Spinal cord (tissue), 10 donors: ENCODE measurements at places on chromosomes 5 and 9.

DNA sequence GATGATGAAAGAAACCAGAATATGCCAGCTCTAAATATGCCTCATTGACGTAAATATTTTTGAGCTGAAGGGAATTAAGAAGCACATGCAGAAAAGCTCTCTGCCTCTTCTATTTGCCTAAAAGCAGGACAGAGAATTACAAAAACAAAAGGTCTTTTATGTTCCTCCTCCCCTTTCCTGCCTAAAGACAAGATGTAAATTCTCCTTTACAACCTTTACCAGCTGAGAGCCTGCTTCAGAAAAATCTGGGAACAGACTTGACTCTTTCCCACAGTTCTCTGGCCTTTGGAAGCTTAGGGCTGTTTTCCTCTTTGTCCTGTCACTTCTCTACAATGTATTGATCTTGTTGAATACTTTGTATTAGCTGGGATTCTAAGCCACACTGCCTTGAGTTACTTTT lies 199.7 kb downstream of the TMC1 start:
- peak; percentile 19 for DNase-seq

GRCh38 chr9:101371813-101372212 lies 13.0 kb downstream of the BAAT start:
- DNase-seq, result no peak

DNA sequence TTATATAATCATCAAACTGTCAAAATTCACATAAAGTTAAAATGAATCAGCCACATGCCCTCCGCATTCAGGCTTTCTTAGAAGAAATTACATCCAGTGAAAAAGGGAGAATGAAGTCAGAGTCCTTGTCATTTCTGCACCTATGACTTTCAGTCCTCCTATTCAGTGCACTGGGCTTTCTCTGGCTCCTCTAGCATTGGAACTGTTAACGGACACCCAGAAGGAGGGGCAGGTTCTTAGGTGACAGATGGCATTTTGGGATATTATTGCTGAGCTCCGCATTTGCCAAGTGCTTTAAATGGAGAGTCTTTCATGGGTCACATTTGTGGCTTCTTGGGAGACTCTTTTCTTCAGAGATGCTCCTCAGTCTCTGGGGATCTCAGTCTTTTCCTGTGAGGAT lies 40.0 kb downstream of the ADAMTS19 start:
- DNase-seq, result no peak

- DNase-seq, result no peak
Observed at GRCh38 chr5:141343953-141344463, 379 bp downstream of the PCDHGA3 start.

- DNase-seq, result no peak
Observed at GRCh38 chr9:72139226-72139625, 10.0 kb upstream of the GDA start.

GRCh38 chr5:55868846-55869245 lies 17.7 kb downstream of the IL31RA start:
- DNase-seq, result no peak

- DNase-seq, result no peak
Observed at GRCh38 chr9:91951944-91952520, 2.0 kb upstream of the ROR2 start.

DNA sequence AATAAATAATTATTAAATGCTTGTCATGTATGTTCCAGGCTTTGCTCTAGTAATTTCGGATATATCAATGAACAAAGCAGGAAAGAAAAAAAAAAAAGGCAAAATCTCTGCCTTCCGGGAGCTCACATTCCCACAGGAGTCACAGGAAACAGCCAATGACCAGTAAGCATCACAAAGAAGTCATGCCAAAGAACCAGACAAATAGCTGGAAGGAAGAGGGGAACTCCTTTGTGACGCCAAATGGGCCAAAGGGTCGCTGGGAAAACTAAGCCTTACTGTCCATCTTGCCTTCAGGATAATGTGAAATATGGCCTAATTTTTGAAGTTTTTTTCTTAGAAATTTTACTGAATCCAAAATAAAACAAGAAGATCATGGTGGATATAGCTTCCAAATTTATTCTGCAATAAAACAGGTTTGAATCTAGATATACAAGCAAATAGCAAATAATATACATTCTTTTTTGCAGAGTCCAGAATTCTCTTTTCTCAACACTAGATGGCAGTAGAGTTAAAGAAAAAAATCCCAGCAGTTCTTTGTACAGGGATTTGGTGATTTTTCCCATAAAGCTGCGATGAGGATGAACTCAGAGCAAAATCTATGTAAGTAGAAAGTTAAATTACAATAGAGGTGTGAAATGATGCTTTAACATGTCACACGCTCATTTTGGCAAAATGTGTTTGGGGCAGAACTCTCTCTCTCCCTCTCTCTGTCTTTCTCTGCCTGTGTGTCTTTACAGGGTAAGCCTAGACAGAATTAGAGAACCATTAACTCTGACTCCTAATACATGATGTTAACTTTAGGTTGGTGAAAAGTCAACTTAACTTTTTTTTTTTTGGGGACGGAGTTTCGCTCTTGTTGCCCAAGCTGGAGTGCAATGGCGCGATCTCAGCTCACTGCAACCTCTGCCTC lies 60.0 kb upstream of the TUT7 start:
- DNase-seq, result peak; percentile 89

DNA sequence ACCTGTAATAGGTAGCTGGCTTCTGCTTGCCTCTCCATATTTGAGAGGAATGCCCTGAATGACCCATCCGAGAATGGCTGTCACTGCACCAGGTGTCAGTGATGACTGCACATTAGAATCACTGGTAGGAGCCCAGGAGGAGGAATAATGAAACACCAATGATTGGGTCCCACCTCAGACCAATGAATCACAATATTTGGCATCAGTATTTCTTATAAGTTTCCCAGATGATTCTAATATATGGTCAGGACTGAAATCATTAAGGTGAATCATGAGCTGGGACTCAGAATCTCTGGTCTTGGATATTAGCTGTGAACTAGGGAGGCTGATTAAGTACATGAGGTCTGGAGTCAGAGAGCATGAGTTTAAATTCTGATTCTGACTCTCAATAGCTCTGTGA lies 23.4 kb downstream of the ARSB start:
- no peak for DNase-seq

DNA sequence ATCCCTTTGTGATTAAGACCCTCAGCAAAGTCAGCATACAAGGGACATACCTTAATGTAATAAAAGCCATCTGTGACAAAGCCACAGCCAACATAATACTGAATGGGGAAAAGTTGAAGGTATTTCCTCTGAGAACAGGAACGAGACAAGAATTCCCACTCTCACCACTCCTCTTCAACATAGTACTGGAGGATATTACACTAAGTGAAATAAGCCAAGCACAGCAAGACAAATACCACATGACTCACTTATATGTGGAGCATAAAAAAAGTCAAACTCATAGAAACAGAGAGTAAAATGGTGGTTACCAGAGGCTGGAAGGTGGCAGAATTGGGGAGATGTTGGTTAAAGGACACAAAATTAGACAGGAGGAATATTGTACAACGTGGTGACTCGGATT lies 118.1 kb upstream of the NFIL3 start:
- no peak for DNase-seq

DNA sequence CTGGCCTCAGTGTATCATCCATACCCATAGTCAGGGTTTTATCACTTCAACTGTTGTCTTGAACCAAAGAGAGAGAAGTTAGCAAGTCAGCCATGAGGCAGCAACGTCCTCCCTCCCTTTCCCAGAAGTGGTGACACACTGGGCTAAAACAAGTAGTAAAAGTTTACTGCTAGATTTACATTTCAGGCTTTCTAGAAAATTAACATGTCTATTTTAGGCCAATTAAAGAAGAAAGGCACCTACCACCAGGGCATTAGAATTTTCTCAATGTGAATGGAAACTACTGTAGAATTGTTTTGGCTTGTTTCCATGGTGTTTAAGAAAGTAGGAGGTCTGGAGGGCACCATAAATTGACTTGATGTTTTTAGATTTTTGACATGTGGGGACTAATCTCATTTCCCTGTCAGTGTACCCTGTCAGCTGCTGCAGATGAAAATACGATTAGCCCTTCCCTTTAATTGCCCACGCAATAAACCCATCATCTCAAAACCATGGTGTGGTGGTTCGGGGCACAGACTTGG lies 121.8 kb upstream of the ELL2 start:
- DNase-seq, result no peak

GRCh38 chr5:155619688-155620087 lies 606.1 kb downstream of the KIF4B start:
- DNase-seq, result peak; percentile 16

DNA sequence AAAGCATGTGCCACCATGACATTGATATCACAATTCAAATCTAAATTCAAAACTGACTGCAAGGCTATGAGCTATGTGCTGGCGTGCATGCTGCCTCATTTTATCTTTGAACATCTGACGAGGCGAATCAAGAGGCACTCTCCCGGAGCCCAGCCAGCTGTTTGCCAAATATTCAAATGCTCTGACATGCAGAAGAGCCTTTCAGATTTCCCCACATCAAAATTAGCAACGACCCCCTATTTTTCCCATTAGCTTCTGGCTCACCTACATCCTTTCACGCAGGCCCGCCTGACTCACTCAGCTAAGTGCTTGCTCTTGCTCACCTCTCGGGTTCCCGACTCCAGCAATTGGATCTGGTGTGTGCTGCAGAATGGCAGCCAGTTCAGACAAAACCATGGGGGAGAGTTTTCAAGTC lies 159.0 kb downstream of the NR2F1-AS1 start:
- DNase-seq, result peak; percentile 82

GRCh38 chr9:100440071-100440470 lies 13.1 kb downstream of the MSANTD3 start:
- DNase-seq, result no peak

DNA sequence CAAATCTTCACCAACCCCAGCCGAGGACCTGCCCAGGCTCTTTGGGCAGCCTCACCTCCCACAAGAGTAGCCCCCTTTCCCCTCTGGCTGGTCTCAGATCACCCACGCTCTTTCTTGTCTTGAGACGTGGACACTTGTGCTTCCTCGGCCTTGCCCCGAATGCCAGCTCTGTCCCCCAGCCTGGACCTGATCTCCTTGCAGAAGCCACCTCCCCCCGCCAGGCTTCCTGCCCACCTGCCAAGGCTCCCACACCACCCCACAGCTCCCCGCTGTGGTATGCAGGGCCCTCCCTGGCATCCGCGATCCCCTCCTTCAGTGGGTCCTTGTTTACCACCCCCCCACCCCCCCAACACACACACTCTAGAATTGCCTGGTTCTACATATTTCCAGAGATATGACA lies 133.7 kb downstream of the ROR2 start:
- no peak for DNase-seq

- DNase-seq, result no peak
Observed at GRCh38 chr5:149860801-149861322, 83.7 kb downstream of the PDE6A start.

DNA sequence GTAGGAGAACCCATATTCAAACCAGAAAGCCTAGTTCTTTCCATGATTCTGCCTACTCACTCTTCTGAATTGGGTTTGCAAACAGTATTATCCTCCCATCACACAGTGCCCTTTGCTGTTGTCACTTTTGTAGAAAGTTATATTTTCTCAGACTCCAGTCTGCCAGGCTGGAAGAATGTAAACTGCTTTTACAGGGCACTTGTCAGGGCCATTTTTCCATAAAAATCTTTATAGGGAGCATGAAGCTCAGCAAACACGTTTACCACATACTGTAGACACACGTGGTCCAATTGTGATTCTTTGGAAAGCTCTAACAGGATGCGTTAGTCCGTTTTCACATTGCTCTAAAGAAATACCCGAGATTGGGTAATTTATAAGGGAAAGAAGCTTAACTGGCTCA lies 204.0 kb downstream of the KCNN2 start:
- no peak for DNase-seq

- DNase-seq, result no peak
Observed at GRCh38 chr9:33331377-33331891, 41.1 kb downstream of the NFX1 start.

DNA sequence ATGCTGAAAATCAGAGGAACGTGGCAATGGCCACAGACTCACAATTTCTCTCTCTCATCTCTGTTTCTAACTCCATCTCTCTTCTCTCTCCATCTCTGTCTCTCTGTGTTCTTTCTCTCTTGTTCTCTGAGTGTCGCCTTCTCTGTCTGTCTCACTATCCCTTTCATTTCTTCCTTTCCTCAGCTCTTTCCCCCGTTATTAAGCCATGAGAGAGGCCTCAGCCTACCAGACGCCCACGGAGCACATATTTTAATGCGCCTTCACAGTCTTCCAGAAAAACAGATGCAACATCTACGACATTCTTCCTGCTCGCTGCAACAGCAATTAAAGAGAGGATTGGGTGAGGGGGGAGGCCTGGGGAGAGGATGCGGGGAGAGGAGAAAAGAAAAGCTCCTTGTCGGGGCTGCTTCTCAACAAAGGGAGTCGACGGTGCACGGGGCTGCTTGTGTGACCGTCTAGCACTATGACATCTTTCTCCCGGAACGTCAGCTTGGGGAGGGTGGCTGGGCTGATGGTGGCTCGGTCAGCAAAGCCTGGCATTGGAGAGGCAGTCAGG lies 37.7 kb upstream of the NEURL1B start:
- DNase-seq, result peak; percentile 17

DNA sequence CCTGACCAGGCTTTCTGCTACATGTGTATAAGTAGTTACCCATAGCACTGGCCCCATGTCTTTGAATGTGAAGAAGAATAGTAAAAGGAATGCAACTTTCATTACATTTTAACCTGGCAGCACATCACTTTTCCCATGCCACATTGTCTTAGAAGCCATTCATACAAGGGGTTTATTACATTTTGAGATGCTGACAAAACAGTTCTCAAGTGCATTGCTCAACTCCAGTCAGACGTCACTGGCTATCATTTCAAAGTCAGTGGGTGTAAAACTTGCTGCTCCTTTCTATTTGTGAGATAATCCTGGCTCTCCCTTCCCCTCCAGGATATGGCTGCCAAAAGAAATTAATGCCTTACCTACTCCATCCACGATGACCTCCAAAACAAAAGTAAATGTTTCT lies 97.0 kb upstream of the VCAN start:
- DNase-seq, result no peak

DNA sequence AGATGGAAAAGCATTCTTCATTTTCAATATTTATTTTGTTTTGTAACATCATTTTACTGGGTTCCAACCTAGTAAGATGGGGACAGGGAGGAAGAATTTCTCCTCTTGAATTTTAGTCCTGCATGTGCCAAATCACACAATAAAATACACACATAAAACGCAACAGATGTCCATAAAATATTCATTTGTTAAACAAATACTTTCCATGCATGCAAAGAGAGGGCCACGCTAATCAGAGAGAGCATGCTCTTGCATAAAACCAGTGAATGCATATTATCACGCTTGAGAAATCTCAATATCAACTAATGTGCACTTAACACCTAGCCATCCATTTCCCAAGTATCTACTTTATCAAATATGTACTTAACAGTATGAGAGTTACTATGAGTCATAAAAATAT lies 212.6 kb upstream of the TARS1 start:
- DNase-seq, result no peak

DNA sequence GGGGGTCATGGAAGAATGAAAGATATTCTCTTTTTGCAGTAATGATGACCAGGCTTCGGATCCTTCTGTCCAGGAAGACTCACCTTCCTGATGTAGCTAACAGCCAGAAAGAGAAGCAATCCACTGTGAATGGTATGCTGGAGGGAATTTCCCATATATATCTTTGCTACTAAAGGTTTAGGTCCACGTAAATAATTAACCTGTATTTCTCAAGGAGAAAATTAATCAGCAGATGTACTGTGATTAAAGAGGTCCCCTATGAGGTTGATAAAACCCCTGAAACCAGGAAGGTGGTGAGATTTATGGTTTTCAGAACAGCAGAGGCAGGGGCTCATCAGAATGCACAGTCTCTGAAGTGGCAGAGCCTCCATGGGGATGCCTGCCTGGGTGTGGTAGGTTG lies 11.4 kb upstream of the RAB3C start:
- no peak for DNase-seq

- DNase-seq, result no peak
Observed at GRCh38 chr9:119544492-119544891, 175.3 kb upstream of the BRINP1 start.

GRCh38 chr9:123457583-123457982 lies 101.6 kb downstream of the CRB2 start:
- DNase-seq, result no peak
